ENCODE measurements at places on chromosomes 3 and 15. TPM values are rescaled to one million over a fixed set of nuclear protein-coding genes. Genes with fewer than 3 reads are reported as not detected.
A peak's percentile ranks its signal among the peaks of the same experiment; 100 is the strongest.

GRCh38 chr3:61182662-61183061 is 68.6 kb downstream of the FHIT start:
- H3K27me3 ChIP-seq: no peaks in the 10 kb centered on the region
- no peak overlapping the region for H3K4me3 ChIP-seq
- H3K36me3 ChIP-seq: no peaks in the 10 kb centered on the region
- peaks cover 12% of the 10 kb centered on the region for H3K4me1 ChIP-seq
- no peak overlapping the region for H3K27ac ChIP-seq

KCNAB1 gene
- not detected for total RNA-seq

VIPR1 gene
- total RNA-seq: 19.9 TPM

DNA sequence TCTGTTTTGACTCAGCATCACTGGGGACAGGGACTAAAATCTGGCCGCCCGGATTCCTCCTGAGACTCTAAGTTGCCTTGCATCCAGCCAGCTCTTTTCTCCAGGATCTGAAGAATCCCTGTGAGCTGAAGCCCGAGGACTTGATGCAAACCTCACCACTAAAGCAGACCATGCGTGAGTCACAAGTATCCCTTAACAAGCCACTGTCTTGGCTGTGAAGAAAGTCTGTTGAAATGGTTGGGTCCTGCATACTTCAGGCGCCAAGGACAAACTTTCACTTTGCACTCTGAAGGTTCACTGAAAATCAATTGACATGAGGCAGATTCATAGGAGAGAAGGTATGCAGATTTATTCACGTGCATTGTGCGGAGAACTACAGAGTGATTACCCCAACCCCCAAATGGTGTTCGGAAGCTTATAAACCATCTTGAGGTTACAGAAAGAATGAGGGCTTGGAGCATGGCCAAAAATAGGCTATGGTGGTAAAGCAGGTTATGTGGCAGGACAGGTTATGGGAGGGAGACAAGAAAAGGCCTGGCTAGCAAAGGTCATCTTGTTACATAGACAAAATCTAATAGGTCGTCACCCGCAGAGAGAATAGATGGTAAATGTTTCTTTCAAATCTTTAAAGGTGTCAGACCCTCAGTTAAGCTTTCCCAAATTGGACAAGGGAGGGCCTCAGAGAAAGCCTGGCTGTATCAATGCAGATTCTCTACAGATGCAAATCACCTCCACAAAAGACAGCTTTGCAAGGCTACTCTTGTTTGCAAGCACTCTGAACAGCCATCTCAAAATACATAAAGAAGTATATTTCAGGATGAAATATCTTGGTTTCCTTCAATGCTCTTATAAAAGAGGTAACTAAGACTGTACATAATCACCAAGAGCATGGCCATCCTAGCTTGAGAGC is 126.3 kb upstream of the PLAAT1 start:
- no peak overlapping the region for H3K4me3 ChIP-seq
- peaks cover 3% of the 10 kb centered on the region for H3K27me3 ChIP-seq
- no peaks in the 10 kb centered on the region for H3K36me3 ChIP-seq
- no peaks in the 10 kb centered on the region for H3K4me1 ChIP-seq
- no peak for DNase-seq

CEMIP gene
- not detected for total RNA-seq

GRCh38 chr15:50024281-50024680 is 94.8 kb downstream of the ATP8B4 start:
- H3K27me3 ChIP-seq: peaks cover 7% of the 10 kb centered on the region
- H3K4me1 ChIP-seq: no peaks in the 10 kb centered on the region
- H3K36me3 ChIP-seq: peaks cover under 1% of the 10 kb centered on the region

DNA sequence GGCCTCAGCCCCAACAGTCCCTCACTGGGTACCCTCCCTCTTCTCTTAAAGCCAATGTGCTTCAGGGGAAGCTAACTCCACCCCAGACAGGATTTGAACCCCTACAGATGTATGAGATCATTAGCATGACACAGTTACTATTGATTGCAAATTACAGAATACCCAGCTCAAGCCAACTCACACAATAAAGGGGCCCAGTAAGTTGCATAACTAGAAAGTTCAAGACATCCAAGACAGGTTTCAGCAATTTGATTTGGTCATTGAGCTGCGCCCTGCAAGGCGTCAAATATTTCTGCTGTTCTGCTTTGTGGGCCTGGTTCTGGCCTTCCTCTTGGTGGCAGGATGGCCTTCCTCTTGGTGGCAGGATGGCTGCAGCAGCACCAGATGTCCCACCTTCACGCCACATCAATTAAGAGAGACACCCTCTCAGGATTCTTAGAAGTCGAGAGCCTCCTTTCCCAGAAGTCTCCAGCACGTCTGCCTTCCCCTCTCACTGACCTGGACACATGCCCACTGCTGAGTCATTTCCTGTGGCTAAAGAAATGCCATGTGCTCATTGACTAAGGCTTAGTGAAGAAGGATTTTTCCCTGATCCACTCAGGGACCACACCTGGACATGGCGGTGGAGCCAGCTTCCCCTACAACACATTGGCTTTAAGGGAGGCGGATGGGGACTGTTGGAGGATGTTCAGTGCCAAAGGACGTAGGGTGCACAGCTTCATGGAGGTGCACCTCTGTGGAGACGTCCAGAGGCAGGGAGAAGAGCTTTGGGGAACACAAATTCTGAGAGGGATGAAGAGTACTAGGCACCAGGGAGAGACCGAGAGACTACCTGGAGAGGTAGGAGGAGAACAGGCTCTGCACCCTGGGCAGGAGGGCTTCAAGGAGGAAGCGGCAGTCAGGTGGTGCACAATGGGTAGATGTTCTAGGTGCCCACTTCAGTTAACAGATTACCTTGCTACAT is 49.1 kb downstream of the DNASE1L3 start:
- H3K4me3 ChIP-seq: no peak overlapping the region
- no peaks in the 10 kb centered on the region for H3K27me3 ChIP-seq
- peaks cover 7% of the 10 kb centered on the region for H3K36me3 ChIP-seq
- no peak overlapping the region for H3K27ac ChIP-seq
- DNase-seq: no peak

DNA sequence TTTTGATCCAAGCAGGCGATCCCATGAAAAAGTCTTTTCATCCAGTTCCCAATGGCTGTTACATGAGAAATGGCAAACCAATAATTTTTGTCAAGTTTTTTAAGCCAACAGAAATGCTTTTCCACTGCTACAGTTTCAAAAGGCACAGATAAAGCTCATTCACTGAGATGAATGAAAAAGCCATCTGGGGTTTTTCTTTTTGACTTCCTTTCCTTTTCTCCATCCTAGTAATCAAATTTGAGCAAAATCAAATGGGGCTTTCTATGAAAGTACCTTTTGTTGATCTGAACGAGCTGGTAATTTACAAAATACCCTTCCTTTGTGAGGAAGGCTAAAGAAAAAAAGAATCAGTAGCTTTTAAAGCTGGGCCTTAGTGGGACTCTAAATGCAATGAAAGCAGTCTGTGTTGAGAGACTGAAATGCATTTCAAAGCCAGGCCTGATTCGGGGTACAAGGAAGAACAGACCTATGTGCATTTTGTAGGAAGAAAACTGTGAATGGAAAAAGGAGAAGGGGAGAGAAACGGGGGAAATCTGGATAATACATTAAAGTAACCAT is 185.2 kb upstream of the DNAJC19 start:
- no peak overlapping the region for H3K27ac ChIP-seq
- DNase-seq: no peak
- no peak overlapping the region for H3K4me3 ChIP-seq
- no peaks in the 10 kb centered on the region for H3K4me1 ChIP-seq
- no peaks in the 10 kb centered on the region for H3K36me3 ChIP-seq

UBA7 gene
- total RNA-seq: 256 TPM

DNA sequence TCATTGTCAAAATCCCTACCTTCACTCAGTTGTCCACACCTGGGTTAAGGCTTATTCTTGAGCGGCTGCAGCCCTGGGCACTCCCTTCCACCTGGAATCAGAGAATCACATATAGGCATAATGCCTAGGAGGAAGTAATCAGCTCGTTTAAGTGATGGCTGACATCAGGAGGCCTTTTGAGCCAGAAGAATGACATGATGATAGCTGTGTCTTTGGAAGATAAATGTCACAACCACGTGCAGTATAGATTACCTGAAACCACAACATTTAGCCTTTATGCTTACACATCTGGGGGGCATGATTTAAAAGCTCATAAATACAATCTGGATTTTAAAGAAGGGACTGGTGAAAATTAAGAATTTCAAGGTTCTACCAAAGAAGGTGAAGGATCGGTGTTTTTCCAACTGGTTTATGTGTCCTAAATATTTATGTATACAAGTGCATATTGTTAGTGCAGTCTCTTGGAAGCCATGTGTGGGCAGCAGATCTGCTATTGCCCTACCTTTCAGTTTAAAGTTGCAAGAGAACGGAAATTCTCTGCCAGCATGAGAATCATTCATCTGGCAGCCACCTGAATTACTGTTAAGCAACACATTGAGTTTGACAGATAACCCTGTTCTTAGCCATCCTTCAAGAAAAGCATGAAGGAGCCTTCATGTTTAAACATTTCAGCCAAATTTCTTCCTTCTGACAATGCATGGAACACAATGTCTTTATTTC is 163.4 kb upstream of the NR2E3 start:
- no peaks in the 10 kb centered on the region for H3K36me3 ChIP-seq
- no peak overlapping the region for H3K4me3 ChIP-seq
- H3K27me3 ChIP-seq: peaks cover 4% of the 10 kb centered on the region

GRCh38 chr3:46022909-46023785 is 4.1 kb downstream of the XCR1 start:
- no peak overlapping the region for H3K4me3 ChIP-seq
- H3K4me1 ChIP-seq: no peaks in the 10 kb centered on the region
- no peaks in the 10 kb centered on the region for H3K36me3 ChIP-seq
- no peak for DNase-seq
- H3K27ac ChIP-seq: no peak overlapping the region
- peaks cover 17% of the 10 kb centered on the region for H3K27me3 ChIP-seq

GRCh38 chr15:65069179-65069578 is 1.4 kb upstream of the RASL12 start:
- DNase-seq: no peak
- no peaks in the 10 kb centered on the region for H3K36me3 ChIP-seq
- no peak overlapping the region for H3K4me3 ChIP-seq
- no peak overlapping the region for H3K27ac ChIP-seq
- H3K4me1 ChIP-seq: peaks cover 3% of the 10 kb centered on the region
- peaks cover 43% of the 10 kb centered on the region for H3K27me3 ChIP-seq

GRCh38 chr3:99579965-99580364 is 58.4 kb upstream of the COL8A1 start:
- H3K4me1 ChIP-seq: no peaks in the 10 kb centered on the region
- no peak overlapping the region for H3K27ac ChIP-seq
- no peaks in the 10 kb centered on the region for H3K27me3 ChIP-seq

TMC3 gene
- total RNA-seq: not detected

PLA1A gene
- not detected for total RNA-seq

DNA sequence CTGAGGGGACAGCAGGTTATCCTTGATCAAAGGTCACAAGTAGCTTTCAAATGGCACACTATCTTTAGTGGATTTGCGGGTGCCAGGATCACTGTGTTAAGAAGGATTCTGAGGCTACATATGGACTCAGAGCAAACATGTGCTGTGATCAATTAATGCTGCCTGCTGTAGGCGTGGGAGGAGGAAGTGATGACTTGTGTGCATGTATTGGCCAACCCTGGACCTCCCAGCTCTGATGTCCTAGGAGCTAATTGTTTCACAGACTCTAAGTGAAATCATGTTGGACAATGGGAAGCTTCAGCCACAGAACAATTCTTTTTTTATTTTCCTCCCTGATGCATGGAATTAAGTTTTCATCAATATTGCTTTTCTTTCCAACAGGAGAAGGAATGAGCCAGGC is 24.4 kb downstream of the FAH start:
- DNase-seq: no peak
- H3K36me3 ChIP-seq: peaks cover 5% of the 10 kb centered on the region
- H3K4me3 ChIP-seq: no peak overlapping the region
- no peaks in the 10 kb centered on the region for H3K27me3 ChIP-seq

- H3K4me3 ChIP-seq: no peak overlapping the region
- H3K4me1 ChIP-seq: peaks cover 8% of the 10 kb centered on the region
These were observed 13.3 kb downstream of the CHST13 start for GRCh38 chr3:126537116-126537729.

- H3K27me3 ChIP-seq: no peaks in the 10 kb centered on the region
- no peak overlapping the region for H3K4me3 ChIP-seq
- no peaks in the 10 kb centered on the region for H3K36me3 ChIP-seq
- no peaks in the 10 kb centered on the region for H3K4me1 ChIP-seq
- H3K27ac ChIP-seq: no peak overlapping the region
- DNase-seq: no peak
These were observed 649.7 kb upstream of the CBLB start for GRCh38 chr3:106518516-106518915.

DNA sequence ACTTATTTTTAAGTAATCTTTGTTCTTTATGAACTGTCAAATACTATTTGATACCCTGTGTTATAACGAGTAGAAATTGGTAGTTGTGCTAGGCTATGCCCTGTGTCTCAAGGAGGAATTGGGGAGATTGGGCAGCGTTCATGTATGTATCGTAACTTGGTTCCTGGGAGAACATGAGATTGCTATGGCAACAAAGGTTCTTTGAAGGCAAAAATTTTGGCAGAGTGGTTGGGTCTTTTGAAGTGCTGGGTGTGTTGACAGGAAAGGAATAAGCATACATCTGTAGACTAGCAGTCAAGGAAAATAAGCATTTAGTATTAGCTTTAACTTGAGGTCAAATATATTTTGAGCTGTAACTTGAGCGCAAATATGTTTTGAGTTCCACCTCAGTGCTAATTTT is 45.3 kb downstream of the TCF12 start:
- H3K4me3 ChIP-seq: no peak overlapping the region
- H3K4me1 ChIP-seq: peaks cover 29% of the 10 kb centered on the region
- no peaks in the 10 kb centered on the region for H3K27me3 ChIP-seq
- no peak overlapping the region for H3K27ac ChIP-seq
- DNase-seq: no peak
- peaks cover 1% of the 10 kb centered on the region for H3K36me3 ChIP-seq

- H3K27me3 ChIP-seq: peaks cover 86% of the 10 kb centered on the region
- peak overlapping the region; percentile 34 for H3K4me3 ChIP-seq
These were observed 2.4 kb upstream of the ETV5 start for GRCh38 chr3:186110975-186111974.

NRG4 gene
- total RNA-seq: not detected

- H3K27ac ChIP-seq: peak overlapping the region; percentile 79
- H3K4me1 ChIP-seq: peaks cover 34% of the 10 kb centered on the region
- DNase-seq: peak; percentile 66
These were observed 24.7 kb upstream of the MCTP2 start for GRCh38 chr15:94206463-94207167.

IMPG2 gene
- 0.50 TPM for total RNA-seq

GRCh38 chr3:169954142-169954756 is 12.4 kb upstream of the SEC62 start:
- peaks cover 3% of the 10 kb centered on the region for H3K27me3 ChIP-seq
- no peak for DNase-seq
- H3K4me1 ChIP-seq: peaks cover 6% of the 10 kb centered on the region
- no peak overlapping the region for H3K27ac ChIP-seq
- no peak overlapping the region for H3K4me3 ChIP-seq

GRCh38 chr3:7876741-7877297 is 624.8 kb upstream of the LMCD1 start:
- peaks cover 18% of the 10 kb centered on the region for H3K36me3 ChIP-seq
- H3K4me3 ChIP-seq: peak overlapping the region; percentile 55
- H3K27me3 ChIP-seq: peaks cover 1% of the 10 kb centered on the region
- DNase-seq: peak; percentile 79

- no peak for DNase-seq
- no peaks in the 10 kb centered on the region for H3K27me3 ChIP-seq
- no peak overlapping the region for H3K4me3 ChIP-seq
- no peaks in the 10 kb centered on the region for H3K4me1 ChIP-seq
- H3K36me3 ChIP-seq: no peaks in the 10 kb centered on the region
These were observed 54.7 kb downstream of the LRRC28 start for GRCh38 chr15:99305761-99306505.

CFAP20DC gene
- 2.0 TPM for total RNA-seq

- H3K36me3 ChIP-seq: no peaks in the 10 kb centered on the region
- no peak overlapping the region for H3K4me3 ChIP-seq
- no peaks in the 10 kb centered on the region for H3K4me1 ChIP-seq
- H3K27me3 ChIP-seq: peaks cover 7% of the 10 kb centered on the region
- DNase-seq: no peak
These were observed 89.9 kb upstream of the TNFAIP8L3 start for GRCh38 chr15:51184627-51185026.

All from activated CD4-positive, alpha-beta T cell treated with anti-CD3 and anti-CD28 coated beads, Interleukin-2, amount 10 ng/mL, durations not matched to agents 7 days and 5 days (primary cell).